ENCODE measurements at places on chromosomes 7 and 10. TPM values are rescaled to one million over a fixed set of nuclear protein-coding genes. Genes with fewer than 3 reads are reported as not detected.

The LIPM gene
- total RNA-seq, result not detected

The GLI3 gene
- total RNA-seq, result 0.26 TPM

The EGR2 gene
- not detected for total RNA-seq

The TSPAN12 gene
- total RNA-seq, result 89.3 TPM

The CPA5 gene
- not detected for total RNA-seq

DNA sequence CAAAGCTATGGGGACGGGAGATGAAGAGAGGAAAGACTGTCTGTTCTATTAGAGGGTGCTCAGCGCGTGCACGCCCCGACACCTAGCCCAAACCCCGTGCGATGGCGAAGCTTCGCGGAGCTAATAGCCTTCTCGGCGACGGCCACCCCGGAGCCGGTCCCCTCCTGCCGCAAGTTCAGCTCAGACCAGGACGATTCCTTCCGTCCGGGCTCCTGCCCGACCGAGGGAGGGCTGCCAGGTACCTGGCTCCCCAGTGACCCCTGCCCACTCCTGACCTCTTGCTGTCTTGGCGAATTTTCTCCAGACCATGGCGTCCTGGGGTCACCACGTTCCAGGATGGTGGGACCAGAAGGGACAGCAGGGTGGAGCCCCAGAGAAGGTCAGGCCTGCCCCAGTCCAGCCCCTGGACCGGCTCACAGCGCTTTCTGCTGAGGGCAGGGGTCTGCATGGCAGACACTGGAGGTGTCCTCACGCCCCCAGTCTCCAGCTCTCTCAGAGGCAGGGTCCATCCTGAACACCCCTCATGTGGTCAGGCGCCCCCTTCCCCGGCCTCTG, 36.7 kb downstream of the UNCX start:
- no peak for DNase-seq

- peak; percentile 28 for DNase-seq
Observed at GRCh38 chr10:3778692-3779157, 6.3 kb downstream of the KLF6 start.

GRCh38 chr10:91194497-91195179, 25.8 kb upstream of the PCGF5 start:
- DNase-seq, result no peak

DNA sequence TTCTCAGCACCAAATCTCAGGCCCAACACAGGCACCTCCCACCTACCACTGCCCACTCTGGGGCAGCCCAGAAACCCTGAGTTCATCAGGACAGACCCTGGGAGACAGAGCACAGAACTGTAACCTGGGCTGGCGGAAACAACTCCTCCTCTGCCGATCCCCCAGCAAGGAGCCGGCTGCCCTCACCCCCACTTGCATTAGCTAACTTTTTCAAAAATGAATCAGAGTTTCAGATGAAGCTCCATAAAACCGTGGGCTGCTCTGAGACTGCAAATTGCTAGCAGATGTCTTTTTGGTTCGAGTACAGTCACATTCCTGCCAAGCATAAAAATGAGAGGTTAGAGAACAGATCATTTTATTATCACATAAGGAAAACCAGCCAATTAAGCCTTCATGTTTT, 93.4 kb upstream of the PARD3 start:
- DNase-seq, result no peak

DNA sequence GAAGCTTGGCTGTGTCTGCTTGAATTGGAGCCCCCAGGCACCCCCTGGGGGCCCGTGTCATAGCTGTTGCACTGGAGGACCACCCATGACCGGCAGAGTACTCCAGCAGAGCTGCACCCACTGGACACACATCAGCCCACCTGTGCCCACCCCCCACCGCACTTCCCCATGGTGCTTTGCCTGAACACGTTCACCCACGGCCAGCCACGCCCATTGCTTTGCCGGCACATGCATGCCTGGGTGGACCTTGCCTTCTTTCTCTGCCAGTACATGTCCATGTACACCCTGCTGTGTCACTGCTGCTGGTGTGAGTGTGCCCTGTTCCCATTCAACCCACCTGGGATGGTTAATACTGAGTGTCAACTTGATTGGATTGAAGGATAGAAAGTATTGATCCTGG, 88.7 kb downstream of the SAMD9 start:
- no peak for DNase-seq

All from dermis microvascular lymphatic vessel endothelial cell (primary cell).